ENCODE measurements at places on chromosomes 4 and X.

DNA sequence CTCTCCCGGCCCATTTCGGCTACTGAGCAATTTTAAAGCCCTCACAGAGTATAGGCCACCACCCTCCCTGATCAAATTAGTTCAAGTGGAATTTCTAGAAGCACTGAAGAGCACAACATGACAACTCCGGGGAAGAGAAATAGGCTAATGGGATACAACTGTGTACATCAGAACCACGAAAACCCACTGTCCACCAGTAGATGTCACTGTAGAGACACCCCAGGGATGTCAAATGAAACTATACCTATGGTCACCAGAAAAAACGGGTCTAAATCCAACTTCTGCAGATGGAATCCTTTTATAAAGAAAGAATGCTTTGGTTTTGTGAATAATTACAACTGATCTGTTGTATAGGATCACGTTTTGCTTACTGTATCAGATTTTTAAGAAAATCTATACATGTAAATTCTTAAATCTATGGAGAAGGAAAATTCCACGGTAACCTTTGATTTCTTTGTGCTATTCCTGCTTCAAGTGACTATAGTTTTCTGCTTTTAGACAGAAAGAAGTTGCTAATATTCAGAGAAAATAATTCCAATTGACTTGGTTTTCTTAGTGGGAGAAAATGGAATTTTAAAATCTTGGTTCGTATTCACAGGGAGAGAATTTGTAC lies 29.5 kb upstream of the MAP3K15 start:
- H3K27ac ChIP-seq, result peak overlapping the region; percentile 70
- no peak overlapping the region for H3K4me3 ChIP-seq
- no peaks in the 10 kb centered on the region for H3K4me1 ChIP-seq
- no peaks in the 10 kb centered on the region for H3K27me3 ChIP-seq

- H3K4me3 ChIP-seq, result no peak overlapping the region
- H3K36me3 ChIP-seq, result no peaks in the 10 kb centered on the region
- H3K4me1 ChIP-seq, result peaks cover 9% of the 10 kb centered on the region
These were observed 759.3 kb downstream of the FSTL5 start for GRCh38 chr4:161404346-161405110.

DNA sequence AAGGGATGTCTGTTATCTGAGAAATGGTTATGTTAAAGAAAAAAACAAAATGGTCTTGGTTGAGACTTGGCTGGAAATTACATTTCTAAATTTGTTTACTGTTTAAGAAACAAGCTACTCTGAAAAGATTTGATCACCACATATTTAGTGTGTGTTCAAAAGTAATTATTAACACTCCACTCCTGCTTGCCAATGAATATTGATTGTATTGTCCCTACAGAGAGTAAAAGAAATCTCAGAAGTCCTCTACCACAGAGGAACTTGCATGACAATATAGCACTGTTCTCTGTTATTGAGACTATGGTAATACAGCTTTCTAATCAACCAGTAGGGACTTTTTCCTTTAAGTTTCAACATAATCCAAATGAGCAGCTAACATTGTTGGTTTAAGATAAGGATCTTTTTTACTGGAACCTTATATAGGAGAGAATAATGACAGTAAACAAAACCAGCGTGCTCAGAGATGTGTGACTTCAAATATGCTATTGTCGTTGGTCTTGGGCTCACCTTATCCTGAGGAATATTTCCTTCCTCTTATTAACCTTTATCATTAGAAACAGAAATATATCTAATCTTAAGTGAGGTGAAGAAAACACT lies 47.6 kb downstream of the CXCL13 start:
- no peaks in the 10 kb centered on the region for H3K4me1 ChIP-seq
- no peak overlapping the region for H3K4me3 ChIP-seq
- DNase-seq, result no peak

DNA sequence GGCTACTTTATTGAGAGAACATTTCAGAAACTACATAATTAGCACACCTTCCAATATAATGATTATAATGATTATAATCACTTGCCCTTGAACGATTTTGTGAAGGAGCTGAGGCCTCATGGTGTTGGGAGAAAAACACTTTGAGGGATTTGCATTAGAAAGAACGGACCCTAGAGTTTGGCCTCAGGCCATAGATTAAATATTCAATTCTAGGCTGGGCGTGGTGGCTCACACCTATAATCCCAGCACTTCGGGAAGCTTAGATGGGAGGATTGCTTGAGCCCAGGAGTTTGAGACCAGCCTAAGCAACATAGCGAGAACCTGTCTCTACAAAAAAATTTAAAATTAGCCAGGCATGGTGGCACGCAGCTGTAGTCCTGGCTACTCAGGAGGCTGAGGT lies 12.9 kb upstream of the PRKG2 start:
- no peak overlapping the region for H3K4me3 ChIP-seq
- no peak overlapping the region for H3K27ac ChIP-seq
- DNase-seq, result no peak
- H3K27me3 ChIP-seq, result peaks cover 2% of the 10 kb centered on the region

DNA sequence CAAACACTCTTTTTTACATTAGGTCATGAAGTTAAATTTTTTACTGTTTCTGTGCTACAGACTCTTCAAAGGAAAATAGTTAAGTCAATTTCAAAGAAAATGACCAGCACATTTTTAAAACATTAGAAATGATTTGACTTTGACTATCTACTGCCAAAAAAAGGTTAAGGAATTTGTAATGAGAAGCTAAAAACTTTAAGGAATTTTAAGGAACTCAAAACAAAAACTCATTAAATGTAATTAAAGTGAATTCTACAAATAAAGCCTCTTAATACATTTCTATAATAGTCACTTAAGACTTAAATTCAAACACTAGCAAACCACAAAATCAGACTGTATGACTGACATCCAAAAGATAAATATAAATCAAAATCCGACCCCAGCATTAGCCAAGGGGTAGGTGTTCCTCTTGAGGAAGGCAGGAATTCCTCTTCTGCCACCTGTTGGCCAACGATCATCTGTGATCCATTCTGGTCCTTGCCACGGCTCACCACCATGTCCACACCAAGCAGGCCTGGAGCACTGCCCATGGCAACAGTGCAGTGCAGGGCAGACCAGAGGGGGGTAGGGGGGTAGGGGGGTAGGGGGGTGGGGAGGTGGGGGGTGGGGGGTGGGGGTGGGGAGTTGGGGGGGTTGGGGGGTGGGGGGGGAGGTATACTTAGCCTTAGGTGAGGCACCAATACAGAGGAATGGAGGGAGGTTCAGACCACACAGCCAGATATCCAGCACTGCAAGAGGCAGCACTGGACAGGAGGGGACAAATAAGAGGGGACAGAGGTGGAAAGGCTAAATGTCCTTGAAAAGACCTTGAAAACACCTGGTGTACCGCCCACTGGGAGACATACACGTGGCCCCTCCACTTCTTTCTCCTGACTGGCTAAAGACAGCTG lies 287.4 kb downstream of the CHIC1 start:
- no peaks in the 10 kb centered on the region for H3K4me1 ChIP-seq
- no peak overlapping the region for H3K4me3 ChIP-seq
- no peaks in the 10 kb centered on the region for H3K27me3 ChIP-seq
- no peak overlapping the region for H3K27ac ChIP-seq

- H3K27ac ChIP-seq, result no peak overlapping the region
- H3K4me1 ChIP-seq, result no peaks in the 10 kb centered on the region
- no peaks in the 10 kb centered on the region for H3K36me3 ChIP-seq
- peaks cover 3% of the 10 kb centered on the region for H3K27me3 ChIP-seq
- no peak overlapping the region for H3K4me3 ChIP-seq
These were observed 1597.8 kb upstream of the PCDH10 start for GRCh38 chr4:131551306-131551705.

DNA sequence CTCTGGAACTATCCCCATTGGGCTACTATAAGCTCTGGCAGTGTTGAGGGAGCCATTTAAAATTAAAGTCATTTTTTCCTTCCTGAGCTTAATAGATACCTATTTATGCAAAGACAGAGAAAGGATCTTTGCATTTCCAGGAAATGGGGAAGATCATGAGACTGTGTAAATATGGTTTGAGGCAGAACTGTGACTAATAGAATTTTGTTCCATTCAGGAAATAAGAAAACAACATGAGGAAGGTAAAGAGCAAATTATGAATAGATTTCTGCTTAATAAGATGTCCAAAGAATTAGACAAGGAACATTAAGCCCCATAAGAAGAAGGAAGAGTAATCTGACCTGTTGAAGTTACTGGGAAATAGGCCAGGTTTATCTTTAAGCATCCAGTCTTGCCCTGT lies 17.8 kb upstream of the TBC1D19 start:
- no peaks in the 10 kb centered on the region for H3K27me3 ChIP-seq
- H3K4me3 ChIP-seq, result no peak overlapping the region
- H3K27ac ChIP-seq, result no peak overlapping the region
- peaks cover 5% of the 10 kb centered on the region for H3K4me1 ChIP-seq

- peak; percentile 6 for DNase-seq
- H3K27ac ChIP-seq, result peak overlapping the region; percentile 93
- peaks cover 9% of the 10 kb centered on the region for H3K27me3 ChIP-seq
- H3K36me3 ChIP-seq, result no peaks in the 10 kb centered on the region
These were observed 840 bp downstream of the ZNF711 start for GRCh38 chrX:85244450-85245211.

DNA sequence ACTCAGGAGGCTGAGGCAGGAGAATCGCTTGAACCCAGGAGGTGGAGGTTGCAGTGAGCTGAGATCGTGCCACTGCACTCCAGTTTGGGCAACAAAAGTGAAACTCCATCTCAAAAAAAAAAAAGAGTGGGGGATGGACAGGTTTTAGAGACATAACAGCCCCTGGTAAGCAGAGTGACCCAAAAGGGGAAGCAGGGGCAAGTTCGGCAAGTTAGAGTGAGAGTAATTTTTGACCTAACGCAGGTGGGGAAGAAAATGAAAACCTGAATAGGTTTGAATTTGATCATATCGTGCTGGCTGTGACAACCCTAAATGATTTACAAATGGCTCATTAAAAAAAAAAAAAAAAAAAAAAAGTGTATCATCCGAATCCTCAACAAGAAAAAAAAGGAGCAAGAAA lies 25.7 kb upstream of the TMEM131L start:
- H3K4me1 ChIP-seq, result no peaks in the 10 kb centered on the region
- no peak overlapping the region for H3K27ac ChIP-seq
- DNase-seq, result no peak
- H3K27me3 ChIP-seq, result no peaks in the 10 kb centered on the region
- H3K36me3 ChIP-seq, result no peaks in the 10 kb centered on the region
